ENCODE measurements at places on chromosomes 4 and X.

DNA sequence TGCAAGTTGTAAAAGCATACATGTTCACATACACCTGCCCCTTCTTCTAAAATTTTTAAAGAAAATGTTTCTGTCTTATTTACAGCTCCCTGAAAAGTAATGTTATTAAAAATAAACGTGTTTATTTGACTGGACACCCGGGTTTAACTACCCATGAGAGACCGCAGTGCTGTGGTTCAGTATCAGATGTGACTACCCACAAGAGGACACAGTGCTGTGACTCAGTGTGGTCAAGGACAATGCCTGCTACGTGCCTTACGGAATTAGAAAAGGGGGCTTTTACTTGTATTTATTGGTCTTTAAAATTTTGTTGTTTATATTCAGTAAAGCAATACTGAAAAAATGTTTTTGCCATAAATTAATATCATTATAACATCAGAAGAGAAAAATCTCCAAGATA lies 641.4 kb downstream of the TRIML1 start:
- DNase-seq: no peak

- DNase-seq: no peak
These were observed 23.8 kb downstream of the NOX1 start for GRCh38 chrX:100850317-100850716.

DNA sequence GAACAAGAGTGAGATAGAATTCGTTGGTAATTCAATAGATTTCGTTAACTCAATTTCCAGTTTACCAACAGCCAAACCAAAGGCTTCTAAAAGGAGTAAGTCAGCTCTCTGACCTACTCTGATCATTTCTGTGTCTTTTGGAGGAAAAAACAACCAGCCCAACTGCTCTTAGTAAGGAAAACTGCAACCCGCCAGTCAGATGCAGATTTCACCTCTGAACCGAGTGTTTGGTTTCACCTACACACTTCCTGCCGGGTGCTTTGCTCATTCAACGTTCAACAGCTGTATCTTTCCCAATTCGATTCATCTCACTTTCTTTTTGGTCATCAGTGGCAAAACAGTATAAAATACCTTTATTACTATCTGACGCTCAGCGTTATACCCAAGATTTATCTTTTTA lies 24.5 kb downstream of the TMSB4X start:
- no peak for DNase-seq

GRCh38 chr4:55291227-55291640 lies 54.8 kb upstream of the SRD5A3 start:
- DNase-seq: no peak

- no peak for DNase-seq
These were observed 5.5 kb upstream of the OPRPN start for GRCh38 chr4:70392057-70392776.

DNA sequence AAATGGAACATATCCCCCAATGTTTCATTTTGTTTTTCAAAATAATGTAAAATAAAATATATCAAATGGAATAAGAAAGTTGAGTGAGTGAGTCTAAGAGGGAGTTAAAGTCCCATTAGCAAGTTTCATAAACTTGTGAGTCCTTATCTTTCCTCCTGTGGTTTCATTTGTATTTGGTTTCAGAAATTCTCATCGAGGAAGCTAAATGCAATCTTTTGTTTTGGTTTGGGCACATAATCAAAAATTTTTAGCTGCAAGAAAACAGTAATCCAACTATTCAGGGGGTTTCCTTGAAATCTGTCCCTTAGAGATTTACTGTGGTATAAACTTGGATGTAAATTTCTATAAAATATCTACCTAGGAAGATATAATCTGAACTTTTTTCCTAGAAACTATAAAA lies 124.2 kb downstream of the CAMK2D start:
- no peak for DNase-seq

Measured in NCI-H1092 treated with DMSO at 0.1 percent for 48 hours (cell line).